ENCODE measurements at places on chromosomes 6 and 20.

DNA sequence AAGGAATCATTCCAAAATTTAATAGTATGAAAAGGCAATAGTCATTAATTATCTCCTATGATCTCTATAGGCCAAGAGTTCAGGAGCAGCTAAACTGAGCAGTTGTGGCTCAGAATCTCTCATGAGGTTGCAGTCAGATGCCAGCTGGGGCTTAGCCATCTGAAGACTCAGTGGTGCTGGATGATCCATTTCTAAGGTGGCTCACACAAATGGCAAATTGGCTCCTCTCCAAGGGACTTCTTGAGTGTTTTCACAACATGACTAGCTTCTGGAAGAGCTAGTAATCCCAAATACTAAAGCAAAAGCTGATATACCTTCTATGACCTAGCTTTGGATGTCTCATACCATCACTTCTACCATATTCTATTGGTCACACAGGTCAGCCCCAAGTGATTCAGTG is 104.2 kb downstream of the HAO1 start:
- DNase-seq: no peak

- no peak for DNase-seq
Measured at GRCh38 chr6:99091985-99092384, 144.2 kb upstream of the FBXL4 start.

DNA sequence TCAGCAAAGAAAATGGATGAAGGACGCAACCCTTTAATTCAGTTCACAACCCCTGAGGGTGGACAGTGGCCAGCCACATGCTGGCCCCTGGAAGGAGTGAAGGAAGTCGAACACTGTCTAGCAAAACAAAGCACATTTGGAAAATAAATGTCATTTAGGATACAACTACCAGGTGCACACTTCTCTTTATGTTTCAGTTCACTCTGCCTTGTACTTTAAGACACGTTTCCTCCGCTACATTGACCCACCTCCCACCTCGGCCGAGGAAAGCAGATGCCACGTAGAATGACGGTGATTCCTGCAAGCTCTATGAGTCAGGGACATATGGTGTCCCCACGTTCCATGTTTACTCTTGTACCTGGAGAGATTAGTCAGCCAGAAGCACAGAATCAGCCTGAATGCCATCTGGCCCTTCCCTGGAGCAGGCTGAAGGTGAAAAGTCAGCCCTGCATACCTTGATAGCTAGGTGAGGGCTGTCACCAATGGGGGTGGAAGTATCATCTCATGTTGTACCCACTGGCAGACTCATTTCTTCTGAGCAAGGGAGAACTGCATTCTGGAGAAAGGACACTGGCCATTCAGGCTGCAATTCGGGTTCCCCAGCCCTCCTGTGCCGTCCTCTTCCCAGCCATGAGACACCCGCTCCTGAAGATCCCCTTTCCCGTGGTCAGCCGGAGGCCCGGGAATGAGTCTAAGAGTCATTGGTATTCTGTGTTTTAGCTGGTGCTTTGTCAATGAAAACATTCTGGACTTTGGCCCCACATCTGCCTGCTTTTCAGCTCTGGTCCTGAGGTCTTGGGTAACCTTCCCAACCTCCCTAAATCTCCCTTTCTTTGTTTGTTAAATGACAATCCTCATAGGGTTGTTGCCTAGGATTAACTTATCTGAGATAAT is 60.6 kb downstream of the FOXA2 start:
- DNase-seq: no peak

- DNase-seq: no peak
Measured at GRCh38 chr6:73393278-73393677, 1.4 kb upstream of the DDX43 start.

Measured in cortex of kidney (tissue), 1 donor.